ENCODE measurements at places on chromosomes 11 and 22.

- DNase-seq = no peak
Measured at GRCh38 chr11:3201112-3201581, 17.5 kb downstream of the MRGPRG start.

- DNase-seq = no peak
Measured at GRCh38 chr22:32557444-32557843, 82.8 kb downstream of the FBXO7 start.

DNA sequence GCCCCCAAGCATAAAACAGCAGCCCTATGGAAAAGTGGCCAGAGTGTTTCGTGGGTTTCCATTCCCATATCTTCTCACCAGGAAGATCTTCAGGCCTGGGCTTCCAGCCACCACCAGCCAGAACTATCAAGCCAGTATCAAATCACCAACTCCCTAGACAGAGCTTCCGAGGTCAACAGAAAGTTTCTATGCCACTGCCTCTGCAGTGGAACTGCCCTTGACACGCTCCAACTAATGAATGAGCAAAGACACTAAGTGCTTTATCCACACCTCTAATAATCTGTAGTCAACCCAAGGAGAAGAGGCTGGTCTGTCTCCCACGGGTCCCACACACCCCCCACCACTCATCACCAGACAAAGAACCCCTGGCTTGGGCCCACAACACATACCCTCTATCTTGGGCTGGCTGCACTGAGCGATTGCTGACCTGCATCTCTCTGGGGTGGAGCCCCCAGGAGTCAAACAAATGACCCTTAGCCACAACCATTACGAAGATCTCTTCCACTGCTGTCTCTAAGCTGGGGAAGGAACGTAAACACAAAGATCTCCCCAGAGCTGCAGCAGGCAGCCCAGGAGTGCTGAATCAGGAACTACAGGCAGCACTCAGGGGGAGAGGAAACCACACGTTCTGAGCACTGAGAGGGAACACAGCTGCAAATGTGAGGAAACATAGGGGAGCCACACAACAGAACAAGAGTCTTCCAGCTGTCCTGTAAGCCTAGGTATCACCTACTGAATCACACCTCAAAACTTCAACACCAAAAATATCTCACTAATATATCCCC, 9.7 kb downstream of the OR5AN1 start:
- no peak for DNase-seq

DNA sequence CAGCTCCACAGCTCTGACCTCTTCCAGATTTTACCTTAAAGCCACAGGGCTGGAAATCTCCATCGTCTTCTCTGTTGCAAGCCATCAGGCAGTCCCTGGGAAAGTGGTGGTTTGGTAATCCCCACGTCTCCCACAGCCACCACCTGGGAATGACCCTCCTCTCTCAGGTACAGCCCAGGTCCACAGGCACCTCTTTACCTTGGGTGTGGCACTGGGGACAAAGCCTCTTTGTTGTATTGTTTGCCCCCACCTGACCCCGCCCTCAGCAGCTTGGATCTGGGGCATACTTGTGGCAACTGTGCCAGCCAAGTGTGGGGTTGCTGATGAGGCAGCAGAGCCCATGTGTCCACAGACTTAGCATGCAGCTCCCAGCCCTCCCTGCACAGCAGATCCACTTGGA, 77.6 kb downstream of the LRRC32 start:
- DNase-seq = no peak

- DNase-seq = no peak
Measured at GRCh38 chr11:29483831-29484230, 533.0 kb downstream of the KCNA4 start.

GRCh38 chr11:116853461-116854073, 16.1 kb upstream of the APOA1 start:
- peak; percentile 94 for DNase-seq

DNA sequence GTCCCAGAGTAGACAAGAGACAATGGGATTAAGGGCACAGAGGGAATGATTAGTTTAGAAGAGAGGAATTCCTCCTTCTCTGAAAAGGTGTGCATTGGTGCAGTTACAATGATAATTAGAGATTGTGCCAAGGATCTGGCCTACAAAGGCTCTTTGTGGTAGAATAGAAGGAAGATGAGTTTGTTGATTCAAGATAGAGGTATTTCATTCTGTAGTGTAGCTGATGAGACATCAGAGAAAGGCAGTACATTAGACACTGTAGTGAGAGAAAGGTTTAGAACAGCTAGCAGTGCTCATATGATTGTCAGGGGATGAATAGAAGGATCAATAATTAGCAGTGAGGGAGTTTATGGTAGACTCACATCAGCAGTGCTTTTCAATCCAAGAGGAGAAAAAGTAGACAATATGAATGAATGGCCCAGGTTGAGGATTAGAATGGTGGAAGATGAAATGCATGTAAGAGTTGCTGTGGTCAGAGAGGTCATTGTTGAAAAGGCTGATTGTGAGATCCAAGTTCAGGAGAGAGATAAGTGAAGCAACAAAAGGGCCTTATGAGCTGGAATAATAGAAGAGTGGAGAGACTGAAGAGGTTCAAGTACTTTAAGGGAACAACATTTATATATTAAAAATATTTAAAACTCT, 28.9 kb downstream of the SIK2 start:
- no peak for DNase-seq

GRCh38 chr11:70677232-70677916, 279.0 kb downstream of the CTTN start:
- no peak for DNase-seq

DNA sequence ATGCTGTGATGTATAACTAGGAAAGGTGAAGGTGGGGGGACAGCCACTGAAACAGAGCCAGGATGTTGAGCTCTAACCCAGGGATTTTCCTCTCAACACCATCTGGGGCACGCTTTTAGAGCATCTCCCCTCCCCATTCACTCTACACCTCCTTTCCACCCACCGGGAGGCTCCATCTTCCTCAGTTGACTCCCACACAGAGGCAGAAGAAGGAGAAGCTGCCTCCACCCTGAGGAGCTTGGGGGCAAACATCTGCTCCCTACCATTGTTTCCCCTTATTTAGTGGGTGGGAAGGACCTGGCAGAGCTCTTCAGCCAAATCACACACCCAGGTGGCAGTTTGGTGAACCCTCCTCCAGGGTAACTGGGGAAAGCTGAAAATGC, 50.0 kb upstream of the ADA2 start:
- no peak for DNase-seq

GRCh38 chr22:44616882-44617655, 84.9 kb upstream of the PRR5 start:
- no peak for DNase-seq

Data from activated CD4-positive, alpha-beta T cell treated with anti-CD3 and anti-CD28 coated beads, Interleukin-2, Interleukin-6, amounts not matched to agents 100 ng/mL and 50 ng/mL, durations not matched to agents 16 hours and 8 hours (primary cell).